Cortex of kidney (tissue), 1 donor: ENCODE measurements at places on chromosomes 12 and 14.

GRCh38 chr14:70073924-70074566, 114.7 kb downstream of the SLC8A3 start:
- no peak for DNase-seq

DNA sequence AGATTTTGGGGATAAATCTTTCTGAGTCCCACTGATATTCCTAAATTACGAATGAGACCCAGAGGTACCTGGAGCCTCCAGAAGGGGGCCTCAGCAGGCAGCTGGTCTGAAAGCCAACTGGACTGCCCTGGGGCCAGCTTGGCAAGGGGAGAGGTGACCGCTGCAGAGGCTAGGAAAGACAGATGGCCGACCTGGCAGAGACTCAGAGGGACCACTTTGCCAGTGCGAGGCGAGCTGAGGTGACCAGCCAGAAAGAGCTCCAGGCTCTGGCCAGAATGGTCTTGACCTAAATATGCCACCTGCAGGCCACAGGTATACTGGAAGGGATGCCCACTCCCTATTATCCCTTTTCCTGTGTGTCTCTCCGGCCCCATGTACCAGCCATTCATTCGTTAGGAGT, 256.8 kb upstream of the GARIN6 start:
- no peak for DNase-seq

GRCh38 chr12:51820526-51821439, 27.7 kb downstream of the FIGNL2 start:
- no peak for DNase-seq

- no peak for DNase-seq
These were observed 349.1 kb upstream of the CCDC196 start for GRCh38 chr14:66137081-66137480.

- DNase-seq: no peak
These were observed 334.5 kb downstream of the CACNA1C start for GRCh38 chr12:2387103-2387834.

GRCh38 chr12:132395192-132395907, 66.0 kb upstream of the GALNT9 start:
- DNase-seq: no peak

DNA sequence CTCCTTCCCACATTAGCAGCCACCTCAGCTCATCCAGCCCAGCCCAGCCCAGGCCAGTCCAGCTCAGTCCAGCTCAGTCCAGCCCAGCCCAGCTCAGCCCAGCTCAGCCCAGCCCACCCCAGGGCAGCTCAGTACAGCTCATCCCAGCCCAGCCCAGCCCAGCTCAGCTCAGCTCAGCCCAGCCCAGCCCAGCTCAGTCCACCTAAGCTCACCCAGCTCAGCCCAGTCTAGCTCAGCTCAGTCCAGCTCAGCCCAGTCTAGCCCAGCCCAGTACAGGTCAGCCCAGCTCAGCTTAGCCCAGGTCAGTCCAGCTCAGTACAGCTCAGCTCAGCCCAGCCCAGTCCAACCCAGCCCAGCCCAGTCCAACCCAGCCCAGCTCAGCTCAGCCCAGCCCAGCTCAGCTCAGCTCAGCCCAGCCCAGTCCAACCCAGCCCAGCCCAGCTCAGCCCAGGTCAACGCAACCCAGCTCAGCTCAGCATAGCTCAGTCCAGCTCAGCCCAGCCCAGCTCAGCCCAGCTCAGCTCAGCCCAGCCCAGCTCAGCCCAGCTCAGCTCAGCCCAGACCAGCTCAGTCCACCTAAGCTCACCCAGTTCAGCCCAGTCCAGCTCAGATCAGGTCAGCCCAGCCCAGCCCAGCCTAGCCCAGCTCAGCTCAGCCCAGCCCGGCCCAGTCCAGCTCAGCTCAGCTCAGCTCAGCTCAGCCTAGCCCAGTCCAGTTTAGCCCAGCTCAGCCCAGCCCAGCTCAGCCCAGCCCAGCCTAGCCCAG, 63.0 kb downstream of the TMEM121 start:
- no peak for DNase-seq

- no peak for DNase-seq
These were observed 4.3 kb upstream of the HOXC12 start for GRCh38 chr12:53950437-53950773.

DNA sequence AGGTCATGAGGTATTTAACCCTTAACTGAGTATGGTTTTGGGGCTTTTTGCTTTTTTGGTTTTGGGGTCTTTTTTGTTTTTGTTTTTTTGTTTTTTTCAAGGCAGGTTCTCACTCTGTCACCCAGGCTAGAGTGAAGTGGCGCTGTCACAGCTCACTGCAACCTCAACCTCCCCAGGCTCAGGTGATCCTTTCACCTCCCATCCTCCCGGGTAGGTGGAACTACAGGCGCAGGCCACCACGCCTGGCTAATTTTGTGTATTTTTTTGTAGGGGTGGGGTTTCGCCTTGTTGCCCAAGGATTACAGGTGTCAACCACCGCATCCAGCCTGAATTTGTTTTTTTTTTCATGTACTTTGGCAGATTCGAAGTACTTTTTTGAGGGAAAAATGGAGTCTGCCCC, 19.9 kb downstream of the RAP1B start:
- no peak for DNase-seq

GRCh38 chr12:52703424-52703823, at the start of gene KRT77:
Gene KRT77, minus strand, starts transcription at chr12:52703524. Its CDS starts 90 bp downstream, at chr12:52703434.
- DNase-seq: no peak

DNA sequence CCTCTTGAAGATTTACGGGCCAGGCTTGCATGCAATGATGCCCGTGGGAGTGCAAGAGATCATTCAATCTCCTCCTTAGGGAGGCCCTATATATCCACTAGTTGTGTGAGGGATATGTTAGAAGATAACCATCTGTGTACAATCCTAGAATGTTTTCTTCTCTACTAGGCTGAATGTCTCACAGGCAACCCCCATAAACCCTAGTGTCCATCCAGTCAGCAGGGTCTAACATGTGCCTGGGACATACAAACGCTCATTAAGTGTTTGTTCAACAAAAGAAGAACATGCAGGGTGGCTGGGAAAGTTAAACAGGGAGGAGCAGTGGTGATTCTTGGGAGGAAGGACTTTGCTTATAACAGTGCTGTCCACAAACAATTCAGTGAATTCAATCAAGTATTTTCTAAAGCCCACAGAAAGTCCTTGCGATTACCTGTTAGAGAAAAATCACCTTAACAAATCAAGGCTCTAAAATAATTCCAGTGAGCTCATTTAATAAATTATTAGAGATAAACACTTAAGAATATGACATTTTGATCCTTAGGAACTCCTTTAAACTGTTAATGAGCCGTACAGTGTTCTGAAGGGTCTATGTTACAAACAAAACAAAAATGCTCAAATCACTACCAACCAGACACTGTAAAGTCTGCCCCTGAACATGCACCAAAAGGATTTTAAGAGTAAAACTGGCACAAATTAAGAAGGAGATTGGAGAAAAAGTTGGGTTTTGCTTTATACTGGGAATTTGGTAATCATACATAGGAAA, 96.6 kb upstream of the FERMT2 start:
- no peak for DNase-seq
